LoVo (cell line): ENCODE measurements at places on chromosomes 13 and 19.

DNA sequence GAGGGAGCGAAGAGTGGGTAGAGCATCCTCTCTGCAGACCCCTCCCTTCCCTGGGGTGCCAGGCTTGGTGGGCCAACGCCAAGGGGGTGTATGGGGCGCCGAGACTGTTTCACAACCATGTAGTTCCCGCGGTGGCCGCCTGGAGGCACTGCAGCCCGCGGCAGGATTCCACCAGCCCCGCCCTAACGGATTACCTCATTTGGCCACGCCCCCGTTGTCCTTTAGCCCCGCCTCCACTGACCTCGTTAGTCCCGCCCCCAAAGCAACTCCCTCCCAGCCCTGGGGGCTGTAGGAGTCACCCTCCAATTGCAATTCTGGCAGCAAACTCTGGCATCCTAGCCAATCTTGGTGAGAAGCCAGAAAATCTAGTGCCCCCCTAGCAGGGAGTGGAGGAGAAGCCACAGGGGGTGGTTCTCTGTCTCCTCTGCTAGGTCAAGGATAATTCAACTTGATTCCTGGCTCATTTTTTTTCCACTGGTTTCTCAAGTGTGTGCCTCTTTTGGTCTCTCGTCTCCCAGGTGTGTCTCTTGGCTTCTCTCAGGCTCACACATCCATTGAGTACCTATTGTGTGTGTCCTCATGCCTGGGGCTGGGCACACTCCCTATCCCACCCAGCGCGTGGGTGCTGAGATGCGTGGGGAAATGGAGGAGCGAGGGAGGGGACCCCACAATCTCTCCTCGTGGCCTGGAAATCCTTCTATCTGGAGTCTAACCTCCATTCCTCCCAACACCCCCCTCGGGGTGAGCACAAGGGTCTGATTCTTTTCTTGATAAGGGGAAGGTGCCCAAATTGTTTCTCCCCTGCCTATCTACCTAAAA is 2.0 kb downstream of the OLFM2 start:
- peak; percentile 66 for DNase-seq

DNA sequence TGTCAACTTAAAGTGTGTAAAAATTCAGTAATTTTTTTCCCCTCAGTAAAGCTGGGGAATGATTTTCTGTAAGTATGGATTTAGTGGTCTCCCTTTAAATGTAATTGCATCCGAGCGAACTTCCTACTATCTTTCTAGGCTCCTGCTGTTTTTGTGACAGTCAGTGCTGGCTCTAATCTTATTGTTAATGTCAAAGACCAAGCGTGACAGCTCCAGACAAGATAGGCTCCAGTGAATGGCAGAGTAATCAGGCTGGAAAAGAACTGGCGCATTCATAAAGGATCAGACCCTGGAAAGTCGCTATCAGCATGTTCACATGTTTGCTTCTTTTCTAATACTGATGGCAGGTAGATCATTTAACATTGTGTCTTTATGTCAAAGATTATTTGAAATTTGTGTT is 908.0 kb upstream of the ATXN8OS start:
- DNase-seq = no peak

DNA sequence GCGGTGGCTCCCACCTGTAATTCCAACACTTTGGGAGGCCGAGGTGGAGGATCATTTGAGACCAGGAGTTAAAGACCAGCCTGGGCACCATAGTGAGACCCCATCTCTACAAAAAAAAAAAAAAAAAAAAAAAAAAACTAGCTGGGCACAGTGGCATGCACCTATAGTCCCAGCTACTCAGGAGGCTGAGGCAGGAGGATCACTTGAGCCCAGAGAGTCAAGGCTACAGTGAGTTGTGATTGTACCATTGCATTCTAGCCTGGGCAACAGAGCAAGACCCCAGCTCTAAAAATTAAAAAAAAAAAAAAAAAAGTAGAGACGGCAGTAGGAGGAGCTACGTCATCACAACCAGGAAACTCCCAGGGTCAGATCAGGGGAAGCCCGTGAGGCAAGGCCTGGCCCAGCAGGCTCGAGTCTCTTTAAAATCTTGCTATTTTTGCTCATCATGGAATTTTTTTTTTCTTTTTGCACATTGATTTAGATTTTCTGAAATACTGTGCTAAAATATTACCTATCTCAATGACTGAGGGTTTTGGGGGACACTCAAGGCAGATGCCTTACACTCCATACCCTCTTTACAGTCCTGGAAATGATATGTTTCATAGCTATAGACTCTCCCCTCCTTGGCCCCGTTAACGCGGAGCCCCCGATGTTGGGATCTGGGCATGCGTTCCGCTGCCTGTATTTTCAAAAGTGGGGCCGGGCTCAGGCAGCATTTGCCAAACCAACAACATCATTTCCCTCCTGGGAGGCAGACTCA is 44.4 kb upstream of the USE1 start:
- DNase-seq = no peak

DNA sequence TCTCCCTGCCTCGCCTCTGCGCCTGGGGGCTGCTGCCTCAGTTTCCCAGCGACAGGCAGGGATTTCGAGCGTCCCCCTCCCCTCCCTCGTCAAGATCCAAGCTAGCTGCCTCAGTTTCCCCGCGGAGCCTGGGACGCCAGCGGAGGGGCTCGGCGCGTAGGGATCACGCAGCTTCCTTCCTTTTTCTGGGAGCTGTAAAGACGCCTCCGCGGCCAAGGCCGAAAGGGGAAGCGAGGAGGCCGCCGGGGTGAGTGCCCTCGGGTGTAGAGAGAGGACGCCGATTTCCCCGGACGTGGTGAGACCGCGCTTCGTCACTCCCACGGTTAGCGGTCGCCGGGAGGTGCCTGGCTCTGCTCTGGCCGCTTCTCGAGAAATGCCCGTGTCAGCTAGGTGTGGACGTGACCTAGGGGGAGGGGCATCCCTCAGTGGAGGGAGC is 722 bp upstream of the ICAM1 start:
- DNase-seq = no peak

DNA sequence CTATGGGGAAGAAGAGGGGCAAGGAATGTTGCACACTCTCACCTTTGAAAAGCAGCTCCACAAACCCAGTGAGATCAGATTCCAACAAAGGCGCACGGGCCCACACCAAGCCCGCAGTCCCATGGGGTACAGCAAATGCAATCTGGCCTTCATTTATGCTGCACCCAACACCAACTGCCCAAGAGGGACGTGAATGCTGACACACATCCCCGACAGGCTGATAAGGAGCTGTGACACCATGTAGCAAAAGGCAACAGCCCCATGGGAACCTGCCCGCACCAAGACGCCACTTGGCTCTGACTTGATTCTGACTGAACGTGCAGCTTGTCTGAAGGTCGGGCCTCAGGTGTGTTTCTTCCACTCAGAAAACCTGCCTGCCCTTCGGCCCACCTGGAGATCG is 17.3 kb downstream of the REXO1 start:
- DNase-seq = no peak

DNA sequence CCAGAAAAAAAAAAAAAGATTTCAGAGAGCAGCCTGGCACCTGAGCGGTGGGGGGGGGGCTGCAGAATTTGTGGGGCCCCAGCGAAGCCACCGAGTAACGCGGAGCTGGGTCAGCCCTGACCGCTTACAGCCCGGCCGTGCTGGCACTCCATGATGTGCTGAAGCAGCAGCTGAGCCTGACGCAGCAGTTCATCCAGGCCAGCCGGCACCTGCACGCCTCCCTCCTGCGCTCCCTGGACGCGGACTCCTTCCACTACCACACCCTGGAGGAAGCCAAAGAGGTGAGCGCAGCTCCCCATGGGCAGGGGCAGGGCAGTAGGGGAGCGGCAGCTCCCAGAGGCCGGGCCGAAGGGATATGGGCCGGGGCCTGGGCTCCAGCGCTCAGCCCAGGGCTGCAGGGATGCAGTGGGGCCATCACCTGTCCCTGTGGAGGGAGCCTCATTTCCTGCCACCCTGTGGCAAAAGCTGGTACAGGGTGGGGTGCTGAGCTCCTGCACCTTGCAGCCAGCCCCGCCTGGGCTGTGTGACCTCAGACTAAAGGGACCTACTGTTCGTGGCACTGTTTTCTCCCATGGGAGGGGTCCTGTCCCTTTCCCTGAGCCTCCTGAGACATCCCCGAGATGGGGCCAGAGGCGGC is 18.3 kb downstream of the C19orf44 start:
- DNase-seq = no peak

DNA sequence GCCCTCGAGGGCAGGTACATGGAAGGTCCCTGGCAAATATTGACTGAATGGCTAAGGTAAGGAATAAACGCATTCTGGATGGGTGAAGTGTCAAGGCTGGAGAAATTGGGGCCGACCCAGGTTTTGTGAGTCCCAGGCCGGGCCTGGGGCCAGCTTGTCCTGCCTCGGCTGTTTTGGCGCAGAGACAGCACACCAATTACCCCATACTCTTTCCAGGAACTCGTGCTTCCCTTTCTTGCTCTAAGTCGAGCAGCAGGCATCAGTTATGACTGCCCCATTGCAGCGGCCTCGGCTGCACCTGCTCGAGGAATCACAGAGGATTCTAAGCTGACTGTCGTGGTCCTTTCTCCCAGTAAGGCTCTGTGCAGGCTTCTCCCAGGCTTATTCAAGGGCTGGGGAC is 67.1 kb downstream of the ZNF536 start:
- no peak for DNase-seq

DNA sequence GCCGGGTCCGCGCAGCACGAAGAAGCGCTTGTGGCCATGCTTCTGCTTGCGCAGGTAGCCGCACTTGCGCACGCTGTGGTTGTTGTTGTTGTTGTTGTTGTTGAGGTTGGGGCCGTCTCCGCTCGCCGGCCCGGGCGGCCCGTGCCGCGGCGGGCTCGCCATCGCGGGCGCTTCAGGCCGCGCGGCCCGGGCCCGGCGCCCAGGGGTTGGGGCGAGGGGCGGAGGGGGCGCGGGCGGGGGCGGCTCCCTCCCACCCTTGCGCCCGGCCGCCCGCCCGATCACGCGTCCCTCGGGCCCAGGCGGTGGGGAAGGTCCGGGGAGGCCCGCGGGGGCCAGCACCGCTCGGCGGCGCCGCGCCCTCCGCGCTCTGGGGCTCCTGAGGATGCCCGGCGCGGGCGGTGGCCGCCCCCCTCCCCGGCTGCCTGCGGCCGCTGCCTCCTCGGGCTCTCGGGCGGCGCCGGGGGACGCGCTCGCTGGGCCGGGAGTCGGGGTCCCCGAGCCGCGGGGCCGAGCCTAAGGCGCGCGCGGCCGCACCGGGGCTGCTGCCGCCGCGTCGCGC is 412 bp downstream of the IRS2 start:
- no peak for DNase-seq

GRCh38 chr19:4088975-4089374 is 22.3 kb upstream of the ZBTB7A start:
- DNase-seq = no peak

DNA sequence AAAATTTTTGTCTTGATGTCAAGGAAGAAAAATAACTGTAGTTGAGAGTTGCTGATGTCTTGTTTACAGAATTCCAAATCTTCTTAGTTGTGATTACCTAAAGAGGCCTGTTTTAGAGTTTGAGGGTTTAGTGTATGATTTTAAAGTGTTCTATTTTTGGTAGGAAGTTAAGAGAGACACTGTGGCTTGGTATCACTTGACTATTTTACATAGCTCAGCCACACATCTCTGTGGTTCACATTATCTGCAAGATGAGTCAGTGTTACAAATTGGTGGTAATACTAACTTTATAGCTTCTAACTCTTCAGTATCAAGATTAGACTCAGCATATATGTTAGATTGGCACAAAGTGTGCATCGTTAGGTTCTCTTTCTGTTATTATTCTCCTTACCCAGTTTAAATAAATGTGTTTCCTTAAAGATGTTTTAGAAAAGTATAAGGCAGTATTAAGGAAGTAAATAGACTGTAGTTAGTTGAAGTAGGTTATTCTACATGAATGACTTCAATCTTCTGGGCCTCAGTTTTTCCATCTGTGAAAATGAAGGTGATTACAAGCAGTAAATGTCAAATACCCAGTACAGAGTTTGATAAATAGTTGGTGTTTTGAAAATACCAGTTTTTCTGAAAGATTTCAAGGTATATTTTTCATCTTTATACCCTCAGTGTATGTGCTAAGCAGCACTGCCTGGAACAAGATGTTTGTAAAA is 33.4 kb downstream of the COG6 start:
- no peak for DNase-seq

- DNase-seq = no peak
Observed at GRCh38 chr13:35629026-35629425, 152.5 kb upstream of the MAB21L1 start.

- DNase-seq = no peak
Observed at GRCh38 chr13:29561918-29562317, 33.6 kb downstream of the SLC7A1 start.

DNA sequence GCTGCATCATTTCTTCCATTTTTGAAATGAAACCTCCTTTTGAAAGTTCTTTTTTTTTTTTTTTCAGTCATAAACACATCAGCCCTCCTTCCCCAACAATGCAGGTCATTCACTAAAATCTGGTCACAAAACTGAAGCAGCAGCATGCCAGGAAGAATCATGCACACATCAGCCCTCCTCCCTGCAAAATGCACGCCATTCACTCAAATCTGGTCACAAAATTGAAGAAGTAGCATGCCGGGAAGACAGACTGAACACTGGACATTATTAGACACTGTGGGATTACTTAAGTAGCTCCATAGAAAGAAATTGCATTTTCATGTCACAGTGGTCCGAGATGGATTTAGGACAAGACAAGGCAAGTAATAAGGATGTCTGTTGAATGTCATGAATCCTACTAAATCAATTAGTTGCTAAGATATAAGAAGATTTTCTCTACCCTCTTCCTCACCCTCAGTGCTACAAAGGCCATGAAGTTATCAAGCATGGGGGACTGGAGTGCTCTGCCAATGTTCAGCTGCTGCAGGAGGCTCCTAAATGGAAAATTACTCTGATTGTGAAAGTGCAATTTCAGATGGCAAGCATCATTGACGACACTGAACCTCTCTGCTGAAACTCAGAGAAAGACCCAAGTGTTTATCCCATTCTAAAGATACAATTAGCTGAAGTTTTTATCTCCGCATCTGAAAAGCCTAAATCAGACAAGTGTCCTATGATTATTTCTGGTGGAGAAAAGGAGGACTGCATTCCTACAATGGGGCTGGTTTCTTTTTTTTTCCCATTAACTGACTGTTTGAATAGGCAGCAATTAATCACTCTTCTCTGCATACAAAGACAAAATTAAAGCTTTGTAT is 913.2 kb downstream of the DIAPH3 start:
- DNase-seq = no peak

DNA sequence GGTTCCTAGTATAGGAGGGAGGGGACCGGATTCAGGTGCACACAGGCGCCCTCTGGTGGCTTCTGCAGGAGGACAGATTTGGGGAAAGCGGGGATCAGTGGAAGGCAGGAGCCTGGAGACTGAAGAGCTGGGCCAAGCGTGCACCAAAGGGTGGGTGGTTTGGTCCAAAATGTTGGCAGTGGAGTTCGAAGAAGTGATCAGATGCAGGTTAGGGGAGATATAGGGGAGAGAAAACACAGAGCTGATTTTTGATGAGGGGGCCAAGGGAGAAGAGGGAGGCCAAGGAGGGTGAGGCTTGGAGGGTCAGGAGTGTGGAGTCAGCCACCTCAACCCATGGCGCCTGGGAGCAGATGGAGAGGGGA is 6.8 kb upstream of the CARM1 start:
- DNase-seq = peak; percentile 87

- DNase-seq = no peak
Observed at GRCh38 chr19:3507371-3508120, 1.4 kb downstream of the FZR1 start.

- DNase-seq = no peak
Observed at GRCh38 chr13:78603240-78603957, at the start of gene POU4F1. TSS of gene POU4F1 (minus strand) at chr13:78603552. CDS start at chr13:78603326, 226 bp downstream.

GRCh38 chr19:57816652-57817051 is 1.9 kb upstream of the ZNF552 start:
- no peak for DNase-seq

- DNase-seq = peak; percentile 78
Observed at GRCh38 chr13:97259798-97260714, 37.9 kb downstream of the MBNL2 start.

GRCh38 chr13:57408312-57408711 is 223.2 kb upstream of the PCDH17 start:
- no peak for DNase-seq

GRCh38 chr19:14769201-14769600 is 9.2 kb downstream of the ADGRE2 start:
- DNase-seq = no peak
